ENCODE measurements at places on chromosomes 6 and 20. TPM values are rescaled to one million over a fixed set of nuclear protein-coding genes. Genes with fewer than 3 reads are reported as not detected.

Gene CLDN20
- not detected for total RNA-seq

Gene LY6G5C
- 1.3 TPM for total RNA-seq

Gene LINC00237
- total RNA-seq: not detected

Gene ANGPT4
- total RNA-seq: not detected

Gene AKAP12
- 13.9 TPM for total RNA-seq

Gene ZSCAN26
- total RNA-seq: 14.0 TPM

Gene RAET1L
- not detected for total RNA-seq

Gene C20orf204
- total RNA-seq: 0.38 TPM

Gene TMEM242
- 18.1 TPM for total RNA-seq

Gene MYLK2
- 0.19 TPM for total RNA-seq

Gene GPLD1
- total RNA-seq: 1.0 TPM

Gene SCRT2
- not detected for total RNA-seq

Gene SLC9A8
- 5.1 TPM for total RNA-seq

Gene PRKN
- total RNA-seq: 20.6 TPM

Gene IPCEF1
- total RNA-seq: 1.3 TPM

DNA sequence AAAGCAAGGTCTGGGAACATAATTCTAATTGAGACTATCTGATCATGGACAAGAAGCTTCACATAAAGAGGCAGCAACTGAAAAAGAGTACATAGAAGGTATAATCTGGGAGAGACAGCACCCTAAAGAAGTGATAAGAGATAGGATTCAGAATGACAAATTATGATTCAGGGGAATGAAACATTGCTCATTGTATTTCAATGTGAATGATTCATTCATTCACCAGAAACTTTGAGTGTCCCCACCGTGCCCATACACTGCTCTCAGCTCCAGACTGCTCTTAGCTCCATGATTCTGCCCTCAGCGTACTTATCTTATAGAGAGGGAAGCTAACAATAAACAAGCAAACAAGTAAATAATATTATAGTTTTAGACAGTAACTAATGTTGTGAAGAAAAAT lies 329.3 kb upstream of the IRAK1BP1 start:
- no peak for DNase-seq

DNA sequence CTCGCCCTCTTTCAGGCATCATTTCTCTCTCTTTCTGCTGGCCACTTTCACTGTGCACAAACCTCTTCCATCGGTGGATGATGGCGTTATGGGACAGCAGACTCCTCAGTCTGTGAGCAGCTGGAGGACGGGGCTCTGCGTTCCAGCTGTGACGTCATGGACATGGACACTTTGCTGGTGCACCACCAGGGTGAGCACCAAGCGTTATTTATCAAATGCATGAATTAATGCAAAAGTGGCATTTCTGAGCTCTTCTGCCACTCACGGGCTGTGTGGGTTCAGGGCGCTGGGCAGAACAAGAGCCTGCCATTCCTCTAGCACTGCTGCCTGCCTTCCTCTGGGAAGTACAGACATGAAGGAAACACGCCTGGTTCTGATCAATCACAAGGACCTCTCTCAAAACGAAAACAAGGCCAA lies 82.9 kb upstream of the MPC1 start:
- DNase-seq: peak; percentile 65

DNA sequence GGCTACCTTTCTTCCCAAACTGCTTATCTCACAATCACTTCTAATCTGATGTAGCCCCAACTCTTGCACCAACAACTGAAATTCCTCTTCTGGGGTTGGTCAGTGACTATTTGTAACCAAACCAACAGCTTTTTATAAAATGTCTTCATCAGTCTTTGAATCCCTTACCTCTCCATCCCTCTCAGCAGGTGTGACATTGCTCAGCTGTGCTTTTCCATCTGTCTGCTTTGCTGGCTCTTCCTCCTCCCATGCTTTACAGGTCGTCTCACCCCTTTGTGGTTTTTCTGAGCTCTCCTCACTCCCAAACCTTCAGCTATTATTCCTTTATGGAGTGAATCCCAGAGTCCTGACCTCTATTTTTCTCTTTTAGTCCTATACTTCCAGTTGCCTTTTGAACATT lies 5.9 kb downstream of the MAP7 start:
- no peak for DNase-seq

- DNase-seq: no peak
Observed at GRCh38 chr20:54922636-54923035, 447.2 kb downstream of the DOK5 start.

- DNase-seq: no peak
Observed at GRCh38 chr6:56079751-56080540, 167.4 kb downstream of the COL21A1 start.

DNA sequence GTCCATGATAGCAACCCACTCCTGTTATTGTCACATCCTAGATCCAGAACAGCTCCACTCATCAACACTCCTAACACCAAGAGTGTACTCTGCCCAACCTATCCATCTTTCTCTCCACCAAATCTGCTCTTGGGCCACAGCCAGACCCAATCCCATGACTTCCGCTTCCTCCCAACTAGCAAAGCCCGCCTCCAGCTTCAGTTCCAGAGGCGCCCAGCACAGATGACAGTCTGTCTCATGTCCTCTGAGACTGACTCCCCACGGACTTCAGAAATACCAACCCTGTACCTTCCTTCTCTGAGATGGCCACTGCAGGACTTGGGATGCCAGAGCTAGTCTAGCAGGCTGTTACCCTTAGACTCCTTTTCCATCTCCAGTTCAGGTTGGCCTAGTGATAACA lies 48.6 kb downstream of the DTNBP1 start:
- no peak for DNase-seq

DNA sequence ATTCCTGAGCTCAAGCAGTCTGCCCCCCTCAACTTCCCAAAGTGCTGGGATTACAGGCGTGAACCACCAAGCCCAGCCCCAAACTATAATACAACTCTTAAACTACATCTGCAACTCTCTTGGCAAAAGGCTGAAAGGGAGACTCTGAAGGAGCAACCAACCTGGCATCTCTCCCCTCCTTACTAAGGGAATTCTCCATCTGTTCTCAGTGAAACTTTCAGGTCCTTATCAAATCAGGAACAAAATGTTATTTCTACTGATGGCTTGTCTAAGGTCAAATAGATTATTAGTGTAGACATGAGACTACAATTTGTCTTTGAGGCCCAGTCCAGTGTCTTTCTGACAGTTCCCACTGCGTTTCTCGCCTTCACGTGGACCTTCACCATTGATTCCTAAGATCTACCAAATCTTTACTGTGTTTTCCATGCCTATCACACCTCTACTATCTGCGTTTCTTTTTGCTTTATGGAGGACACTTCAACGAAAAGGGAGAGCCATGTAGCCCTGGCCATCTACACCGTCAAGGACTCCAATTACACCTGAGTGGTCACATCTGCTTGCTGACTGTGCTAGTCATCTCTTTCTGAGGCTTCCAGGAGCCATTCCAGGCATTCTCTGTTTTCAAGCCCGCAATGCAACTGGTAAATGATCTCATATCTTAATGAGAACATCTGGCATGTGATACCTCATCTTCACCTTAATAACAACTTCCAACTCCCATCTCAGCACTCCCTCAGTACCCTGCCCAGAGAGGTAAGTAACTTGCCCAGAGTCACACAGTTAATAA lies 405.7 kb upstream of the CITED2 start:
- no peak for DNase-seq

DNA sequence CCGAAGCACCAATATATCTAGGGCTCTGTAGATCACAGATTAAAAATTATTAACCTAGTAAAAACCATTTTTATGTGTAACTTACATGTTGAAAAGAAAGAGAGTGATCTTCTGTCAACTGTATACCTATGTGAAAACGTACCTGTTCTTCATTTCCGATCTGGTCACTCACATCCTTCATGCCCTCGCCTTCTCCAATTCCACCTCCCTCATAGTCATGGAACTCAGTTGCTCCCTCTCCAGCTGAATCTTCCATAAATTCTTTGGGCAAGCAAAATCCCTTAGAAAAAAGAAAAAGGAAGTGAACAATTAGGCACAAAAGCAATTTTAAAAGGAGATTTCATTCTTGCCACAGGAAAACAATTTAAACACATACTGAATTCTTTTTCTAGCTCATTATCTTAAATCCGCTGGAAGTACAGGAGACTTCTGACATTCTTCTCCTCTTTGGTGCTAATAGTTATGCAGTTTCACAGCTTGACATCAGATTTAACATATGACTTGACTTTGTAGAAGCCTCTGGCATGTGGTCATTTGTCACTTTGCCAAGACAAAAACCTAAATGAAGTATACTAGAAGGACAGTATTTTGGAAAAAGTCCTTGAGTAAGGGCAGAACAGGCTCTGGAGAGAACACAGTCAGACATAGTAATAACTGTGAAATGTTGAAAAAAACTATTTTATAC lies 29.5 kb upstream of the LYRM2 start:
- DNase-seq: no peak

DNA sequence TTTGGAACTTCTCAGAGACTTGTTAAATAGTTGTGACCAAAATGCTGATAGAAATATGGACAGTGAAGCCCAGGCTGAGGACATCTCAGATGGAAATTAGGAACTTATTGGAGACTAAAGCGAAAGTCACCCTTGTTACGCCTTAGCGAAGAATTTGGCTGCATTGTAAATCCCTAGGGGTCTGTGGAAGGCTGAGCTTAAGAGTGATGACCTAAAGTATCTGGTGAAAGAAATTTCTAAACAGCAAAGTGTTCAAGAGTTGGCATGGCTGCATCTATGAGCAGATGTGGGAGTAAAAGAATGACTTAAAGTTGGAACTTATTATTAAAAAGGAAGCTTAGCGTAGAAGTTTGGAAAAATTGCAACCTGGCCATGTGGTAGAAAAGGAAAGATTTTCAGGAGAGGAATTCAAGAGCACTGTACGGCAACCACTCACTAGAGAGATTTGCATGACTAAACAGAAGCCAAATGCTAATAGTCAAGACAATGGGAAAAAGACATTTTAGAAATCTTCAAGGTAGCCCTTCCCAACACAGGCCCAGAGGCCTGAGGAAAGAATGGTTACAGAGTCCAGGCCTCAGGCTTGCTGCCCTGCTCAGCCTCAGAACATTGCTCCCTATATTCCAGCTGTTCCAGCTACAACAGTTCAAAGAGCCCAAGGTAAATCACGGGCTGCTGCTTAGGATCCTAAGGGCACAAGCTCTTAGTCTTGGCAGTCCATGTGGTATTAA lies 61.6 kb upstream of the TNFRSF21 start:
- DNase-seq: no peak

DNA sequence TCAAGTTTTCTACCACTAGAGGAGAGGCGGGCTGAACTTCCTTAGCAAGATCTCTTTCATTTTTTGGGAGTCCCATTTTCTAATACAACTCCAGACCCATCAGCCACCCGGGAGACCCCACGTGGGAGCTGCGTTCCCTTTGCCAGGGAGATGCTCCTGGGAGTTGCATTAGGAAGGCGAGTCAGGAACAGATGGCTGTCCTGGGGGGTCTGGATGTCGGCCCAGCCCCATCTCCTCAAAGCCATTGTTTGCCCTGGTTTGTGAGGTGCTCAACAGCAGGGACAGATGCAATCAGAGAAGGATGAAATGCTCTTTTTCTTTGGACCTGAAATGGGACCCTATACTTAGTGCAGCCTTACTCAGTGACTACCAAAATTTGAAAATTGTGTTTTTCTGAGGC lies 39.4 kb downstream of the CARMIL1 start:
- DNase-seq: no peak

DNA sequence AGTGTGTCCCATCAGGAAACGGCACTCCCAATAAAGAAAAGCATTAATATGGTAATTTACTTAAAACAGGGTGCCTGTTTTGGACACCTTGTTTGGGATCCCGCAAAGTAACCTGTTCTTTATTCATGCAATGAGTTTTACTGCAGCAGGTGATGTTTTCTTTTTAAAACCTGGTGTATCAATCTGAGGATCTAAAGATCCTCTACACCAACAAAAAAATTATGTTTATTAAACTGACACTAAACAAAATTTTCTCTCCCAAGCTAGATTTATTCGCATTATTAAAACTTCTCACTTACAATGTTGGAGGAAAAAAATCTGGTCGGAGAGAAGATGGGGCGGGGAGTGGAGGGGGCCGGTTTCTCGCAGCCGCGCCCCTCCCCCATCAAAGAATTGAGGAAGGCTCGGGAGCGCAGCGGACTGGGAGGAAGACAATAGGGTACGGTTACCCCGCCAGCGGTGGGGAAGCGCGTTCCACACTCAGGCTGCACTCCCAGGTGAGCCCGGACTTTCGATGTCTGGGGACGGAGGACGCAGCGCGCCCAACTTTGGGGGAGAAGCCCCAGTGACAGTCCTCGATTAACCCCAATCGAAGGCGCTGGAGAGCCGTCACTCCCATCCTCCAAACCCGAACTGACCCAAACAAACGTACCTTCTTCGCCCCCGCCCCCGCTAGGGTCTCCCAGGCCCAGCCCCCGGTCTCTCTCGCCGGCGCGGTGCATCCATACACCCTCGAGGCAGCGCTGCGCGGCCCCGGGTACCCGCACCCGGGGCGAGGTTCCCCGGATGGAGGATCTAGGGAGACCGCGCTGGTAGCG lies 1.3 kb downstream of the CD24 start:
- no peak for DNase-seq

- no peak for DNase-seq
Observed at GRCh38 chr6:100751590-100751989, 129.5 kb downstream of the ASCC3 start.

- no peak for DNase-seq
Observed at GRCh38 chr6:97067045-97067444, 142.5 kb downstream of the KLHL32 start.

- DNase-seq: no peak
Observed at GRCh38 chr20:10521836-10522235, 86.7 kb downstream of the SLX4IP start.

DNA sequence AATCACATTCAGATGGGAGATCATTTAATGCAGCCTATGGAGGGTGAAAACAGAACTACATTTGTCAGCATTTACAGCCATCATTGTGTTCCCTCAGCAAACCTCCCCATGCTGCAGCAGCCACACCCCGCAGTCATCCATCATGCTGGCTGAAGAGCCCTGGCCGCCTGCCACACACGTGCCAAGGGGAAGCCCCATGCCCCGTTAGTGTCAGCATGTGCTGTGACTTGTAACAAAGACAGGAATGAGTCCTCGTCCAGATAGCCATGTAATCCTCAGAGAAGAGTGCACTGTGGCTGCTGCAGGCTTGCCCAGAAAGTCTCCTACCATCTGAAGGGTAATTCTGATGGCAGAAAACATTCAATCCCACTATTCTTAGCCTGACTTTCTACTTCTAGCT lies 1097.8 kb downstream of the KIF16B start:
- peak; percentile 61 for DNase-seq

- no peak for DNase-seq
Observed at GRCh38 chr6:83042467-83043053, 23.1 kb downstream of the UBE3D start.

- DNase-seq: no peak
Observed at GRCh38 chr6:157314705-157315321, 8.5 kb downstream of the TMEM242 start.

DNA sequence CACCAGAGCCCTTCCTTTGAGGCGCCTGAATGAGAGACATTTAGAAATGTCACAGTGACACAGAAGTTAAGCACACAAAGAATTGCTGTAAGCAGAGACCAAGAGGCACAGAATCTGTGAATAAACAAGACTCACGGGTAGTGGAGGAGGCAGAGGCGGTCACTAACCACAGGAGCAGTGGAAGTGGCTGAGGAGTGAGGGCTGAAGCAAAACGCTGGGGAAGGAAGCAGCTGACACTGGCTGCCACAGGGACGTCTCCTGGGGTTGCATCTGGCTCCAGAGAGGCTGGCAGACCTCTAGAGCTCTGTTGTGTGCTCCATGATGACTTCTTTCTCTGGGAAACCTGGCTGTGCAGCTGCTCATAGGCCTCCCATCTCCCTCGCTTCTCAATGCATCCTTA lies 65.0 kb upstream of the SLC2A12 start:
- DNase-seq: no peak

Measured in Right ventricle myocardium superior (tissue), 1 donor.